T-helper 1 cell (primary cell): ENCODE measurements at places on chromosomes 2 and 18.
A peak's percentile ranks its signal among the peaks of the same experiment; 100 is the strongest.

GRCh38 chr18:32104516-32104915 is 12.8 kb downstream of the RNF138 start:
- DNase-seq: no peak

GRCh38 chr2:96342085-96342484 is 6.5 kb downstream of the NCAPH start:
- DNase-seq: no peak

DNA sequence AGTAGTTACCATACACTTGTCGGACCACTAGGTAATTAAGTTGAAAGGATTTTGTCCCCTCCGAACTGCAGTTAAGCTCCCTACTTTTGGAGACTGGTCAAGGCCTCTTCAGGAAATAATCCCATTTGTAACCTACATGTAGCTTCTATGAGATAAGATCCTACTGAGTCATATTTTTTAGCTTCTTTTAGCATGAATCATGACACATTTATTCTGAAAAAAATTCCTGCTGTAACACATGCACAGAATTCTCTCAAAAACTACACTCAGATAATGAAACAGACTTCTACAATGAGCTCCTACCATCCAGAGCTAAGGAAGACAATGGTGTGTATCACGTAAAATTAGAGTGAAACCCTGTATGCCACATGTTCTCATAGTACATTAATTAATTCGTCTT is 100.7 kb upstream of the CCDC195 start:
- no peak for DNase-seq

- peak; percentile 25 for DNase-seq
Observed at GRCh38 chr2:241272303-241273209, 42.9 kb downstream of the HDLBP start.

- no peak for DNase-seq
Observed at GRCh38 chr2:227973241-227973640, 101.8 kb downstream of the DAW1 start.

GRCh38 chr18:37393945-37394609 is 171.5 kb downstream of the CELF4 start:
- DNase-seq: no peak

DNA sequence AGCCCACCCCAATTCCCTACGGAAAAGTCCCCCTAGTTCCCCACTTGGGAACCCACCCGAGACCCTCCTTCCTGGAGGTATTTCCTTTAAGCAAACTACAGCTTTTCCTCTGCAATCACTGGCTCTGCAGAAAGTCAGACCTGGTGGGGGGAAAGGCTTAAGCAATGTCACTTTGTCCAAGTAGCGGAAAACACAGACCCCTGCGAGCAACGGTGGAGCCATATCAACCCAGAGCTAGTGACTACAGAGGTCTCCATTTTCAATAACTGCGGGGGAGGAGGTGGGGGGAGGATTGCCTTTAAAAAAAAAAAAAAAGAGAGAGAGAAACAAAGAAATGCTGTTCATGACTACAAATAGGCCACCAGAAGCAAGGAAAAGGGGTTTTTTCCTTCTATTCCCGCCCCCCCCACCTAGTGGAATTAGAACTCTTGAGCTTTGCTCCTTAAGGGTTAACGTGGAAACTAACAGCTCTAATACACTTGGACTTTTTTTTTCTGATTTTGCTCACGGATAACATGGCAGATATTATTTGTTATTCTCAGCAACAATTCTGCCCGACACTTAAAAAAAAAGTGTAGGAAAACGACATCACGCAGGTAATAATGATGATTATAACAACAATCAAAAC is 1.1 kb upstream of the FRZB start:
- DNase-seq: no peak

GRCh38 chr2:217101972-217102371 is 242.1 kb upstream of the TNP1 start:
- DNase-seq: no peak

- no peak for DNase-seq
Observed at GRCh38 chr18:8890957-8891464, 185.7 kb downstream of the MTCL1 start.

GRCh38 chr2:16330982-16331381 is 334.7 kb downstream of the CYRIA start:
- no peak for DNase-seq

DNA sequence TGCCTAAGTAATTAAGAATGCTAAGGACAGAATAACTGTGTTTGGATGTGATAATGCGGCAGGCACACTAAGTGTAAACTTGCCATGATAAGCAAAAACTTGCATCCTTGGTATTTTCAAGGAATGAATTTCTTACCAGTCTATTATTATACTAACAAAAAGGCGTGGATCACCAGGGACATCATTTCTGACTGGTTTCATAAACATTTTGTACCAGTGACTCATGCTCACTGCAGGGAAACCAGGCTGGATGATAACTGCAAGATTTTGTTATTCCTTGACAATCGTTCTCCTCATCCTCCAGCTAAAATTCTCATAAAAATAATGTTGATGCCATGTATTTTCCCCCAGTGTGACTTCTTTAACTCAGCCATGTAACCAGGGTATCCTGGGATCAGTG is 289.5 kb downstream of the CDCA7 start:
- DNase-seq: no peak

DNA sequence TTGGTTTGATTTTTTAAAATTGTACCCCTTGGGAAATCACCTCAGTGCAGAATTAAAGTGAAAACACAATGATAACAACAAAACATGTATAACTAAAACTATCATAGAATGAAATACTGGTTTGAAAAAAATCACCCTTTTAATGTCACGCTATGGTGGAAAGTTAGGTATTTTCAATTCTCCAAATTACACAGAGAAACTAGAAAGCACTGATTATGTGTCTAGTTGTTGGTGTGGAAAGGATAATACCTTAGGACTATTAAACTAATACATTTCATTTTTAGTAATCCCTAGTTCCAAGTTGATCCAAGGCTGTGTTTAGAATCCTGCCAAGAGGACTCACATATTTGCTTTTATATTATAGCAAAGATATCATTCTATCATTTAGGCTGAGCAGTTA is 71.2 kb downstream of the NUP35 start:
- DNase-seq: no peak

DNA sequence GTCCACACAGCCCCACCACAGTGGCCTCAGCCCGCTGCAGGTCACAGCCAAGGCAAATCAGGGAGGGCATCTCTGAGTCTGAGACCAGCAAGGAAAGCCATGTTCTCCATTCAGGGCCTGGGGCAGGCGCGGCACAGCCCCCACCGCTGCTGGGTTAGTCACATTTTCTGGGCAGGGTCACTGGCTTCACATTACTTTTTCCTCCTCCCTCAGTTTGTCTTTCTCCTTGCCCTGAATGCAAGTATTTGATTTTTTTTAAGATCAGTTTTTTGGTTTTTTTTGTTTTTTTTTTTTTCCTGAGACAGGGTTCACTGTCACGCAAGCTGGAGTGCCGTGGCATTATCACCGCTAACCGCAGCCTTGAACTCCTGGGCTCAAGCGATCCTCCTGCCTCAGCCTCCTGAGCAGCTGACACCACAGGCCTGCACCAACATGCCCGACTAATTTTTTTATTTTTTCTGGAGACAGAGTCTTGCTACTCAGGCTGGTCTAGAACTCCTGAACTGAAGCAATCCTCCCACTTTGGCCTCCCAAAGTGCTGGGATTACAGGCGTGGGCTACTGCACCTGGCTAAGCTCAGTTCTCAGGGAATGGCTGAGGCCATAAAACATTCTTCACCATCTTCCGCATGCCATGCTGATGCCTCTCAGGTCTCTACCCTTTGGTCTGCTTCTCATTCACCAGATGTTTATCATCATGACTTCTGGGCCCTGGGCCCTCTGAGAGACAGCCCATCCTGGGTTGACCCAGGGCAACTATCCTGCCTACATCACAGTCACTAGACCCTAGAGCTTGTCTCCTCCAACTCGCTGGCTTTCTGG is 628 bp upstream of the CAPG start:
- no peak for DNase-seq

GRCh38 chr2:66569321-66569851 is 134.5 kb downstream of the MEIS1 start:
- no peak for DNase-seq

DNA sequence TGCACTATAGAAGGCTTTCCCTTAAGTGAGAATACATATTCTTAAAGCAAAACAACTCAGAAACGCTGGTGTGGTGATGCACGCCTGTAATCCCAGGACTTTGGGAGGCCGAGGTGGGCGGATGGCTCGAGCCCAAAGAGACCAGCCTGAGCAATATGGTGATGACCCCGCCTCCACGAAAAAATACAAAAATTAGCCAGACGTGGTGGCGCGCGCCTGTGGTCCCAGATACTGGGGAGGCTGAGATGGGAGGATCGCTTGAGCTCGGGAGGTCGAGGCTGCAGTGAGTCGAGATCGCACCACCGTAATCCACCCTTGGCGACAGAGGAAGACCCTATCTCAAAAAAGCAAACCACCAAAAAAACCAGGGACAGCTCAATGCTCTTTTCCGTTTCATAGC is 750 bp upstream of the CCDC150 start:
- no peak for DNase-seq

DNA sequence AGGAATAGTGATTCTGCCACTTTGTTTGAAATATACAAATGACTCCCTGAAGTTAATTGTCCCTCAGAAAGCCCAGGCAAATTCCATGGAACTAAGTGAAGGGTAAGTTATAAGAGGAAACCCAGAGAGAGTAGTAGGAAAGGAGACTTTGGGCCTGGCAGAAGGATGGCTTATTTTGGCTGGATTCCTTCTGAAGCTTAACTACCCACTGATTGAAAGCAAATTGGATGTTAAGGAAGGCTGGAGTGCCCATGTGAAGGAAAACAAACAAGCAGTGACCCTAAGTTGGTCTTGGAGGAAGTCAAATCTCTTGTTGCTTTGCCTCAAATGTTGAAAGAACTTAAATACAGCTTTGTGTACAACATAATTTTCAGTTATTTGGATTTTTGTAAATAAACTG is 1106.4 kb upstream of the ZEB2 start:
- DNase-seq: no peak
